ENCODE measurements at places on chromosomes 6 and 20. TPM values are rescaled to one million over a fixed set of nuclear protein-coding genes. Genes with fewer than 3 reads are reported as not detected.

EFCAB8 gene
- 0.29 TPM for total RNA-seq

ZNF133 gene
- 9.2 TPM for total RNA-seq

ALDH5A1 gene
- 11.5 TPM for total RNA-seq

BIRC7 gene
- total RNA-seq, result not detected

C20orf204 gene
- total RNA-seq, result 2.3 TPM

CCN2 gene
- total RNA-seq, result 96.4 TPM

CTAGE9 gene
- total RNA-seq, result not detected

CD83 gene
- 28.2 TPM for total RNA-seq

SLC52A3 gene
- 3.0 TPM for total RNA-seq

CLIC5 gene
- total RNA-seq, result 110 TPM

ARMH2 gene
- total RNA-seq, result not detected

Data from upper lobe of left lung (tissue), 6 donors.